Dermis microvascular lymphatic vessel endothelial cell (primary cell): ENCODE measurements at places on chromosomes 4 and X. TPM values are rescaled to one million over a fixed set of nuclear protein-coding genes. Genes with fewer than 3 reads are reported as not detected.

DNA sequence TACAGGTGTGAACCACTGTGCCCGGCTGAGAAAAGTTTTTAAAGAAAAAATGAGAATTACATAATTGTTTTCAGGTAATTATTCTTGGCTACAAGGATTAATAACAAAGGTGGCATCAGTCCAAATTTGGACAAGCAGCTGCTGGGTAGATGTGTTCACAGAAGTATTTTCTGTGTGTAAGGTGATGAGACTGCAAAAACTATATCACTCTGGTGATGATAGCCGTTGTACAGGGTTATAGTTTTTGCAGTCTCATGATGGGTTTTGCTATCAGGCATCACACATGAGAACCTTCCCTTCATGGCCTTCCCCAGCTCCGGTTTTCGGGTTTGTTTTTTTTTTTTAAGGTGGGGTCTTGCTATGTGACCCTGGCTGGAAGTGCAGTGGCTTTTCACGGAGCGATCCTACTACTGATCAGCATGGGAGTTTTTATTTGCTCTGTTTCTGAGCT is 5.1 kb upstream of the SLC10A3 start:
- peak; percentile 15 for DNase-seq

DNA sequence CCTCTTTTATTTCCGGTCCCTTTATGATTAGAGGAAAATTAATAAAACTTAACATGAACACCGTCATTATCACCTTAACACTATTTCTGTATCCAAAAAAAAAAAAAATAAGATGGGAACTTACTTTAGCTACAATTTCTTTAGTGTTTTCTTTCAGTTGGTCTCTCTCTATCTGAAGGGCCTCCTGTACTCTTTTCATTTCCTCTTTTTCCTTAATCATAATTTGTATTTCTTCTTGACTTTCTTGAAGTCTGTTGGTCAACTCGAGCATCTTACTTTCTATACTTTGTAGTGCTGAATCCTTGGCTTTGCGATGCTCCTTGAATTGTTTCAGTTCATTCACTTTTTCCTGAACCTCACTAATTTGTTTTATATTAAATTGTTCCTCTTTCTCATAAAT is 45.3 kb upstream of the BDH2 start:
- DNase-seq, result no peak

- DNase-seq, result peak; percentile 48
Observed at GRCh38 chrX:95764972-95765451, 919.6 kb upstream of the DIAPH2 start.

DNA sequence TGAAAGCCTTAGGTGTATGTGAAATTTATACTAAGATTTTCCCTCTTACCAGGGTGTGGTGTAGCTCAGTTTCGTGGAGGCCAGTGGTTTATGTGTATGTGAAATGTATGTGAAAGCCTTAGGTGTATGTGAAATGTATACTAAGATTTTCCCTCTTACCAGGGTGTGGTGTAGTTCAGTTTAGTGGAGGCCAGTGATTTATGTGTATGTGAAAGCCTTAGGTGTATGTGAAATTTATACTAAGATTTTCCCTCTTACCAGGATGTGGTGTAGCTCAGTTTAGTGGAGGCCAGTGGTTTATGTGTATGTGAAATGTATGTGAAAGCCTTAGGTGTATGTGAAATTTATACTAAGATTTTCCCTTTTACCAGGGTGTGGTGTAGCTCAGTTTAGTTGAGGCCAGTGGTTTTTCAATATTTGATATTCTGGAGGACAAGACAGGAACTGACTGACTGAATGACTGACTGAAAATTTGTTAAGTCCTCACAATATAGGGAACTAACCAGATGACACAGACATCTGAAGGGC is 143.7 kb downstream of the NEXMIF start:
- DNase-seq, result no peak

- DNase-seq, result peak; percentile 52
Observed at GRCh38 chr4:2893772-2894171, 50.1 kb downstream of the ADD1 start.

The DGKK gene
- total RNA-seq, result not detected in 2 replicates

The FMR1NB gene
- not detected in 2 replicates for total RNA-seq

The REST gene
- total RNA-seq, result 27.2 and 29.5 TPM in 2 replicates

The BEX5 gene
- 0.90 and 1.6 TPM in 2 replicates for total RNA-seq

The KIF4A gene
- total RNA-seq, result 4.3 and 9.5 TPM in 2 replicates

The ZAR1 gene
- total RNA-seq, result not detected in 2 replicates
